ENCODE measurements at places on chromosomes 2 and 18.

- no peak for DNase-seq
Measured at GRCh38 chr2:46495231-46496030, 16.1 kb downstream of the TMEM247 start.

DNA sequence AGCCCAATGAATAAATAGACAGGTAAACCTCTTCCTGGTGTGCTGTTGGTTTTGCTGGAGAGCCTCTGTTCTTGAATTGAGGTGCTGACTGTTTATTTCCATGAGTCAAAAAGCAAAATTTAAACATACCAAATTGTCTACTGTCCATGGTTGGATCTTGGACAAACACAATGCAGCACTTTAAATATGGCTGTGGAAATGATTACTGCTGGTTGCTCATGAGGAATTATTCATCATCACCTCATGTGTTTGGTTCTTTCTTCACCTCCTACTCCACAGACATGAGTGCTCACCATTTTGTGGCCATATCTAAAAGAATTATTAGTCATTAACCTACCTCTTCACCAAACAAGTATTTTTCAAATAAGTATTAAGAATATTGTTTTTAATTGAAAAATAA, 85.3 kb upstream of the GALNT5 start:
- no peak for DNase-seq

DNA sequence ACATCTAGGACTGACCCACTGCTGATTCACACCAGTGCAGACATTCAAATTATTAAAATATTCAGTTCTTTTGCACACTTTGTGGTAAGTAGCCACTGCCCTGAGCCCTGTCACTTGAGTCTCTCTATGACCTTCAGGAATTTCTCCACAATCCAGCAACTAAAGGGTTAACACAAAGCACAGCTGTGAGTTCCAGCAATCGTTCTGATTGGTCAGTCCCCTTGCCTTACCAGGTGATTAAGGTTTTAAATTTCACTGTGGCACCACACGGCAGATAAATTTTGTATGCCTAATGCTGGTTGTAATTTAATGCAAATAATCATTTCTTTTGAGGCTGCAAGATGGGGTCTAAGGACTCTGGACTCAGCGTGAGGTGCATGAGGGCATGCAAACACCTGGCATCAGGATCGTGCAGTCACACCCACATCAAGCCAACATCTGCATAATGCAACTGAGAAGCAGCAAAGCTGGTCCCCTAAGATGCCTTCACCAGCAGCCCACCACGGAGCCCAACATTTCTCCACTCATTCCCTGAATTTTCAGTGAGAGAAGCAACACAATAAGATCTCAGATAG, 36.6 kb downstream of the SLC14A1 start:
- DNase-seq = no peak

- no peak for DNase-seq
Measured at GRCh38 chr2:101775636-101776035, 78.1 kb downstream of the MAP4K4 start.

- DNase-seq = no peak
Measured at GRCh38 chr2:64737547-64737946, 83.8 kb upstream of the SERTAD2 start.

DNA sequence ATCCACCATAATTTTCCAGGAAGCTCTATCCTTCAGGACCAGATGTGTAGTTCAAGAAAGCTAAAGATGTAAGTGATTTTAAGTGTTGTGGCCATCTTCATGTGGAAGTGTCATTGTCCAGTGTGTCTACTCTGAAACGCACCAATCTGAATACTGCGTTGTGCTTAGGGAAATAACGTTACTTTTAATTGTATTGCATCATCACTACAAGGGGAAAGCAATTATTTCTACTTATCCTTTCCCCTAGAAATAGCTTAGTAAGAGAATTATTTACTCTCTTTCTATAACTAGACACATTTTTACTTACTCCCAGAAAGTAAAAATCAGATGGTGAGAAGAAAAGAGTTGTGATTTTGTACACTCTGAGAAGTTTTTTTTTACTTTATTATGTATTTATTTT, 102.4 kb upstream of the DLGAP1 start:
- no peak for DNase-seq

DNA sequence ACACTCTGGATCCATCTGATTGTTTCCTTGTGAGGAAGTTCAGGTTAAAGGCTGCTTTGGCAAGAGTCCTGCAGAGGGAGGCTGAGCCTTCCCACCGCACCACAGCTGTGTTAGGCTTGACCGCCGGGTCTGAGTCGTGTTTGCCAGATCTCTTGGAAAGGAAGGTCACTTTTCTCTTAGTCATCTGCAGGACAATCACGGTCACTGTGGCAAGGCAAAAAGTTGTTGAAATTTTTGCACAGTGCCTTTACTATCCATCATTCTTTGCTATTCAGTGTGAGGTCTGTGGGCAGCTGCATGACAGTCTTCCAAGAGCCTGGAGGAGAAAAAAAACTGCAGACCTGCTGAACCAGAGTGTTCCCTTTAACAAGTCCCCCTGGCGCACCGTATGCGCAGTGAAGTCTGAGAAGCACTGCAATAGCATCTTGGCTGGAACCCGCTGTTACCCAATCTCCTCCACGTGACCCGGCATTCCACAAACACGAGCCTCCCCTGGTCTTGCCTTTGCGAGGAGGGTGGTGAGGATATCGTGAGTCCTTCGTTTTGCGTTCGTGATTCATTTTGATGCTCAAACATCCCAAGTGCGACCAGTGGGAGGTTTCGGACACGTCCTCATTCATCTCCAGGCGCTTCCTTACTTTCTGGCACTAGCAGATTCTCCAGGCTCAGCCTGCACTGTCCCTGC, 23.0 kb downstream of the BIN1 start:
- no peak for DNase-seq

DNA sequence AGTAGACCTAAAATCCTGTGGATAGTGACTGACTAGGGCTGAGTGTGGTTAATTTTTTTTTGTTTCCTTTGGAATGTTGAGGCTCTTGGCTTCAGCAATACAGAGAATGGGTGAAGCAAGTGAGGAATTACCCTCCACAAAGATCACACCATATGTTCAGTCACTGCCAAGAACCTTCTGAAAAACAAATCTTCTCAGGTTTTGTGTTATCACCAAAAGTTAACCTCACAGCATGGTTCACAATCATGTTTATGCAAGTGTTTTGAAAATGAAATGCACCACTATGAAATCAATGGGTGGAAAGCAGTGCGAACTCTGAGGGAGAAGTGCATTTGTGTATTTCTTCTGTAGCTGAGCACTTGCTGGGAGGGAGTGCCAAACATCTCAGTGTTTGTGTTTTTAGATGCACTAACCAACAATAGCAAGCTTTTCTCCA, 44.4 kb downstream of the SPATS2L start:
- DNase-seq = no peak

GRCh38 chr2:121502246-121502645, 28.4 kb upstream of the RNU4ATAC start:
- DNase-seq = no peak

GRCh38 chr2:1728821-1729220, 15.5 kb downstream of the PXDN start:
- no peak for DNase-seq

- DNase-seq = no peak
Measured at GRCh38 chr2:187580462-187581124, 26.4 kb upstream of the TFPI start.

GRCh38 chr2:20675701-20676352, 8.9 kb downstream of the GDF7 start:
- no peak for DNase-seq

GRCh38 chr2:229003256-229003655, 267.8 kb downstream of the PID1 start:
- DNase-seq = no peak

DNA sequence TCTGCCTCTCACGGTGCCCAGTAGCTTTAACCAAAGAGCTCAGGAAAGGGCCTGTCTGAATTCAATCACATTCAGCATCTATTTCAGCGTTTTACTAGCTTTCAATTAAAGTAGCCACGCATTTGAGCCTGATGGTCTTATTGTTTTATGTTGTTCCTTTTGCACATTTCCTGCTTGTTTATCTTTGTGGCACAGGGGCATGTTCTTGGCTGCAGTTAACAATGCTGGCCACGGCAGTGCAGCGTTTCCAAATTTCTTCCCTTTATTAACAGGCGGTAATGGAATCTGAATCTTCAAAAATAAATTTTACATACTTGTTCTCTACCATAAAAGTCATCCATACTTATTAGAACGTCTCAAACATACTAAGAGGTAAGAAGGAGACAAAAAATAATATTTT, 46.2 kb downstream of the HPCAL1 start:
- DNase-seq = no peak

DNA sequence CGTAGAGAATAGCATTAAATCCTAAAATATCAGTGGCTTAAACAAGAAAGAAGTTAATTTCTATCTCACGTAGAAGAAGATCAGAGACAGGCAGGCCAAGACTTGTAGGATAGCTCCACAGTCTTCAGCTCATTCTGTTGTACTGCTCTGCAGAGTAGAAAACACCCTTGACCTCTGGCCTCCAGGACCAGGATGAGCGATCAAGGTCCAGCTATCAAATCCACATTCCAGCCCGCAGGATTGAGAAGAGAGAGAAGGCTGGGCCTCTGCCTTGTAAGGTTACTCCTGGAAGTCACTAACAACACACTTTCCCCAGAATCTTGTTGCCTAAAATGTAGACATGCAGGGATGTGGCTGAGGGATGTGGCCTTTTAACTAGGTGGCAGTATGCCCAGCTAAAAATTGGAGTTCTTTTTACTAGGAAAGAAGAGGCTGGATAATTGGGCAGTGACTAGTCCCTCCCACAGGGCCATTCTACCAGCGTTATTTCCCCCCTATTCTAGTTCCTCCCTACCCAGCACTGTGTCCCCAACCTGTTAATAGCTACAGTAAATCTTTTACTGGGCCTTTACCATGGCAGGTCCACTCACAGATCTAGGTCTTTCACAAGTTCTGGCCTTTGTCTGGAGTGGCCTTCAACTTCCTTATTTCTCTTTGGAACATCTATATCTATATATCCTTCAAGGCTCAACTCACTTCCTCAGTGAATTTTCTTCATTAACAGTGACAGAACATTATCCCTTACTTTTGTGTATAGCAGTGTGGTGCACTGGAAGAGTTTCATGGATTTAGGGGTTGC, 165.0 kb downstream of the DIS3L2 start:
- DNase-seq = no peak

DNA sequence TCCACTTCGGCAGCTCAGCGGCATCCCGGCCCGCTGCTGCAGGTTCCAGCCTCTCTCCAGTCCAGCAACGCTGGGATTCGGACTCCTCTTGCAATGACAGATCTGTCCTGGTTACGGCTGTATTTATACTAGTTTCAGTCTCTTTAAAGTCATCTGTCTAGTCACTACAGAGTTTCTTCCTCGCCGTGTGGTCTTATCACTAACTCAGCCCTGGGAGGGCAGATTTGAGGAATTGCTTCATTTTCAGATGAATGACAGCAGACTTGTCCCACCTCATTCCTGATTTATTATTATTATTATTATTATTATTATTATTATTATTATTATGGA, 2.2 kb downstream of the KLHL29 start:
- peak; percentile 25 for DNase-seq

GRCh38 chr2:177568390-177568789, 175.8 kb downstream of the AGPS start:
- peak; percentile 22 for DNase-seq

DNA sequence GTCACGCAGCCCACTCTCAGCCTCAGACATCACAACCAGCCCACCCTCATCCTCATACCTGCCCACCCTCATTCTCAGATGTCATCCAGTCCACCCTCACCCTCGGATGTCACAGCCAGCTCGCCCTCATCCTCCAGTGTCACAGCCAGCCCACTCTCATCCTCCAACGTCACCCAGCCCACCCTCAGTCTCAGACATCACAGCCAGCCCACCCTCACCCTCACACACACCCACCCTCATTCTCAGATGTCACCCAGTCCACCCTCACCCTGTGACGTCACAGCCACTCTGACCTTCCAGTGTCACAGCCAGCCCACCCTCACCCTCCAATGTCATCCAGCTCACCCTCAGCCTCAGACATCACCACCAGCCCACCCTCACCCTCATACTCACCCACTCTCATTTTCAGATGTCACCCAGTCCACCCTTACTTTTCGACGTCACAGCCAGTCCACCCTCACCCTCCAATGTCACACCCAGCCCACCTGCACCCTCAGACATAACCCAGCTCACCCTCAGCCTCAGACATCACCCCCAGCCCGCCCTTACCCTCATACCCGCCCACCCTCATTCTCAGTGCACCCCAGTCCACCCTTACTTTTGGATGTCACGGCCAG, 100.3 kb downstream of the LOXHD1 start:
- no peak for DNase-seq

DNA sequence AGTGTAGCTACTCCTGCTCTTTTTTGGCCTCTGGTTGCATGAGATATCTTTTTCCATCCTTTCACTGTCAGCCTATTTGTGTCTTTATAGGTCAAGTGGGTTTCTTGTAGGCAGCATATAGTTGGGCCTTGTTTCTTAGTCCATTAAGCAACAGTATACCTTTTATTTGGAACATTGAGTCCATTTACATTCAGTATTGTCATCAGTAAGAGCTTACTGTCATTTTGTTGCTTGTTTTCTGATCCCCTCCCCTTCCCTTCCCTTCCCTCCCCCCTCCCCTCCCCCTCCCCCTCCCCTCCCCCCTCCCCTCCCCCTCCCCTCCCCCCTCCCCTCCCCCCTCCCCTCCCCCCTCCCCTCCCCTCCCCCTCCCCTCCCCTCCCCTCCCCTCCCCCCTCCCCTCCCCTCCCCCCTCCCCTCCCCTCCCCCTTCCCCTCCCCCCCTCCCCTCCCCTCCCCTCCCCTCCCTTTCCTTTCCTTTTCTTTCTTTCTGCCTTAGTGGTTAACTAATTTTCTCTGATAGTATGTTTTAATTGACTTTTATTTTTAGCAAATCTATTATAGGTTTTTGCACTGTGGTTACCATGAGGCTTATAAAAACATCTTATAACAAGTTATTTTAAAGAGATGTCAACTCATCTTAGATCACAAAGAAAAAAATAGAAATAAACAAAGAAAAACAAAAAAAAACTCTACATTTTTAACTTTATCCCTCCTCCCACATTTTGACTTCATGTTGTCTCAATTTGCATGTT, 13.2 kb upstream of the DCDC2C start:
- no peak for DNase-seq

DNA sequence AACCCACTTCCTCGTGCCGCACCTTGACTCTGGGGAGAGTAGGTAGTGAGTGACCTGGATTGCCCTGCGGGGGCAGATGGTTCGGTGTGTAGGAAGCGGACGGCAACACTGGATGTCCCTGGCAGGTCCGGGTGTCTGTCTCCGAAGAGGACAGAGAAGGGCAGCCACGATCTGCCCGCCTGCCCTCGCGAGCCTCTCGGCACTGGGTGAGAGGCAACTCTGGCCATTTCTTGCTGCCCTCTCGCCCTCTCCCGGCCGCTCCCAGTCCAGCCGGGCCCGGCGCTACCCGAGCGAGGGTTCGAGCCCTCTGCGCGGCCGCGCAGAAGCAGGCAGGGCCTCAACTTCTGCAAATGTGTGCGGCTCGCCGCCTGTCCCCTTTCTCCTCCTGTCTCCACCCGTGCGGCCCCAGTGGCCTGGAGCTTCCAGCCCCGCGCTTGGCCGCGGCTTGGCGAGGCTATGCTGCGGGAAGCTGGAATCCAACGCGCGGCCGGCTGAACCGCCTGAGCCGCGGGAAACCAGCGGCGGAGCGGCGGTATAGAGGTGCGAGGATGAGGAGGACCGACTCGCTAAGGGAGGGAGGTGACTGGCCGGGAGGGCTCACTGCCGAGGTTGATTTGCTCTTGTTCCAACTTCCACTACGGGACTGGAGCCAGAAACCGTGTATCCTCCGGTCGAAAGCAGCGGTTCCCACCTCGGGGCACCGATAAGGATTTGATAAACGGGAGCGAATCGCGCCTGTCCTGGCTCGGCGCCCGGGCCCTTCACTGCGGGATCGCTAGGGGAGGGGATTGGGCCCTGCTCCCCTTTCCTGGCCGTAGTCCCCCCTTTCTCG, 1.5 kb downstream of the EPAS1 start:
- peak; percentile 58 for DNase-seq
